Activated CD4-positive, alpha-beta T cell treated with anti-CD3 and anti-CD28 coated beads for 36 hours (primary cell): ENCODE measurements at places on chromosomes 16 and 17. TPM values are rescaled to one million over a fixed set of nuclear protein-coding genes. Genes with fewer than 3 reads are reported as not detected.

- DNase-seq: peak; percentile 53
Observed at GRCh38 chr17:34706029-34706428, 126.6 kb downstream of the TMEM132E start.

The SMIM5 gene
- 0.14 TPM for total RNA-seq

DNA sequence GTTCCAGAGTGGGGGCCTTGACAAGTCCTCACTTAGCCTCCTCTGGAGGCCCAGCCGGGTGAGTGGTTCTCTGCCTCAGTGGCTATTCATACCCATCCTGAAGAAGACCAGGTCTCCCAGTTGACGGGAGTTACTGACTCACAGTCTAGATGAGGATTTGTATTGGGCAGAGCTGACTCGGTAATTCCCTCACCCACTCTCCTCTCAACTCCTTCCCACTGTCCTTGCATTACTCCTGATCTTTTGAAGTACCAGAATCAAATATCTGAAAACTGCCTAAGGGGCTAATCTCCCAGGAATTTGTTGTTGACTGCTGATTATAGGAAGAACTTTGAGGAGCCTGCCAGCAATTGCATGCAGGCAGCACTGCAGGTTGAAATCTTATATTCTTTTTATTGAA lies 14.2 kb downstream of the SAP30BP start:
- DNase-seq: no peak

- peak; percentile 61 for DNase-seq
Observed at GRCh38 chr16:81928975-81929374, 82.3 kb downstream of the SDR42E1 start.

DNA sequence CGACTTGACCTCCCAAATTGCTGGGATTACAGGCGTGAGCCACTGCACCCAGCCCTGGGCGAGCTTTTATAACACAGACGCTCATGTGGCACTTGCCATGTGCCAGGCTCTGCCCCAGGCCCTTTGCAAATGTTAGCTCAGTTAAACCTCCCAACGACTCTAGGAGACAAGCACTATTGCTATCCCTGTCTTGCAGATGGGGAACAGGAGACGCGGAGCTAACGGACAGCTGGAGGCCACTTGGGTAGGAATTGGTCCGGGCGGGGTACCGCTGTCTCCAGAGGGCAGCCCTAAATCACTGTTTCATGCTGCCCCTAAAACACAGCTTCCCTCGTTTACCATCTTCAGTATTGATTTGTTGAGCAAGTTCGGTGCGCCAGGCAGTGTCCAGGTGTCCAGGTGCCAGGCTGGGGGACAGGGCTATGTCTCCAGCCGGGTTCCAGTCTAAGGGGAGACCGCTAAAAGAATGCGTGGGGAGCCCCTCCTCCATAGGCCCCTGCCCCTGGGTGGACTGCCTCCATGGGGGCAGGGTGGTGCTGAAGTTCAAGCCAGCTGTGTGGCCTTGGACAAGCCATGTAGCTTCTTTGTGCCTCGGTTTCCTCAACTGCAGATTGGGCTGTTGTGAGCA lies 23.7 kb downstream of the TMEM235 start:
- DNase-seq: no peak

The CD300E gene
- not detected for total RNA-seq

GRCh38 chr16:23771642-23772041 lies 16.8 kb downstream of the CHP2 start:
- DNase-seq: no peak

The ADAD2 gene
- 0.16 TPM for total RNA-seq

DNA sequence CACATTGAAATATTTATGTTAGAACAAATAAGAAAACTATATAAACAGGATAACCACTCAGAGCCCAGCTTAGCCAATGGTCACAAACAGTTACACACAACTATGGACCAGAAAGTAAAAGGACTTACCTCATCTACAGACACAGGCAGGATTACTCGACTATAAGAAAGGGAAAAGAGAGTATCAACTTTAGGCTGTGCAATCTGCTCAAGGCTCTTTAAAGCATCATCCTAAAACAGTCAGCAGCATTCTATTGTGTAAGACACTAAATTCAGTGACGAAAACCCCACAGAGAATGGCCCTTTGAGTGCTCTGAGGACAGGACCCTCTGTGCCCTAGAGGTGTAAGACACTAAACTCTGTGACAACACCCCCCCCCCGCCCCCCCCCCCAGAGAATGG lies 4.2 kb downstream of the PITPNA start:
- DNase-seq: no peak

- no peak for DNase-seq
Observed at GRCh38 chr16:23119570-23119969, 29.7 kb downstream of the USP31 start.

GRCh38 chr16:69329369-69330285 lies 761 bp downstream of the PDF start:
- DNase-seq: peak; percentile 10

The PSMC5 gene
- total RNA-seq: 98.2 TPM

DNA sequence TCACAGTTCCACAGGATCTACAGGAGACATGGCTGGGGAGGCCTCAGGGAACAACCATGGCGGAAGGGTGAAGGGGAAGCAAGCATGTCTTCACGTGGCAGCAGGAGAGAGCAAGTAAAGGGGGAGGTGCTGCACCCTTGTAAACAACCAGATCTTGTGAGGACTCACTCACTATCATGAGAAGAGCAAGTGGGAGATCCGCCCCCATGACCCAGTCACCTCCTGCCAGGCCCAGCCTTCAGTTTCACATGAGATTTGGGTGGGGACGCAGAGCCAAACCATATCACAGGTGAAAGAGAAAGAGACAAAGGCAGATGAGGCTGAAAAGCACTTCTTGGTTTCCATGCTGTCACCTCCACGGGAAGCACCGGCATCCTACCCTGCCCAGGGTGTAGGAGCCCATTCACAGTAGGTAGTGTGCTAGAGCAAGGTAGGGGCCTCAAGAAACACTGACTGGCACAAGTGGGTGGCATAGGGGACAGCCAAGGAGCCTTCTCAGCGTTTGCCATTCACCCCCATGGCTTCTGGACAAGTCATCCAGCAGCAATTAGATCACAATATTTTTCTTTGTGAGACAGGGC lies 6.6 kb downstream of the NARF start:
- peak; percentile 53 for DNase-seq

DNA sequence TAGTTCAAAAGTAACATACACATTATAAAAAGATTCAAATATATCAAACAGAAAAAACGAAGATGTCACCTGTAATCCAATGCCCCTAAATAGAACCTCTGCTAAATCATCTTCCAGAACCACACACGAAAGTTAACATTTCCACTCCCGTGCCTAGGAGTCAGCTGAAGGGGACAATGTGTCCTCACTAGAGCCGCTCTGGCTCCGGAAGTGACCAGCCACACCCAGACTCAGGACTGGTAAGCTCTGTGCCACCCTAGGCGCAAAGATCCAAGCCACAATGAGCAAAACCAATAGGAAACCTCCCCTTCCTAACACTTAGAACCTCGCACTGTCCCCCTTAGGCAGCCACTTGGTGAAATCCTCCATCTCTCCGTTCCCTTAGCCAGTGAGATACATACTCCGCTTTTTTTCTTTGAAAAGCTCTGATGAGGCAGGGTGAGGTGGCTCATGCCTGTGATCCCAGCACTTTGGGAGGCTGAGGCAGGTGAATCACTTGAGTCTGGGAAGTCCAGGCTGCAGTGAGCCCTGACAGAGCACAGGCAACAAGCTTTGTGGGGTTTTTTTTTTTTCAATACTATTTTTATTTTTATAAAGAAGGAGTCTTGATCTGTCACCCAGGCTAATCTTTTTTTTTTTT lies 11.8 kb downstream of the CTRB1 start:
- no peak for DNase-seq

DNA sequence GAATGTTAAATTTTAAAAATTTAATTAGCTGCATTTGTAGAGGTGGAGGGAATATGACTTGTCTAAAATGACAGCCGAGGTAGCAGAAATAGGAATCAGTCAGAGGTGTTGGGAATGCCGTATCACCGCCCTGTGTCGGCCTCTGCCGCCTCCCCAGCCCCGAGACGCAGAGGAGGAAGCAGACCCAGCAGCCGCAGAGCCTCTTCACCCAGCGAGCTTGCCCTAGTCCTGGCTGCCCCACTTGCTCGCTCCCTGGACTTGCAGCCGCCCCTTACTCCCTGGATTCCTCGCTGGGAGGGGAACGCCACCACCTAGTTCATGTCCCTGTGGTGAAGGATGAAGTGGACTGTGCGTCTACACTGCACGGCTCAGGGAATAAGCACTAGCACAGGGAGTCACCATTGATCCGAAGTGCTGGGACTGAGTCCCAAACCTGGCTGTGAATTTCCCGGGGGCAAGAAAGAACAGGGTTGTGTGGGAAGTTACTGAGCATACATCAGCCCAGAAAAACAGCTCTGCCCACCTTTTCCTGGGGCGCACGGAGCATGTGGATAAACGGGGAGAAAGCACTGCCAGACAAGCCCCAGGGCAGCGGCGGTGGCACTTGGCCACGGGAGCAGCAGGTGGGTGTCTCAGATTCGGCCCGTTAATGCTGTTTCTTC lies 76.8 kb downstream of the RPTOR start:
- DNase-seq: no peak

GRCh38 chr17:76138234-76138895 lies 2.7 kb downstream of the FOXJ1 start:
- DNase-seq: no peak

DNA sequence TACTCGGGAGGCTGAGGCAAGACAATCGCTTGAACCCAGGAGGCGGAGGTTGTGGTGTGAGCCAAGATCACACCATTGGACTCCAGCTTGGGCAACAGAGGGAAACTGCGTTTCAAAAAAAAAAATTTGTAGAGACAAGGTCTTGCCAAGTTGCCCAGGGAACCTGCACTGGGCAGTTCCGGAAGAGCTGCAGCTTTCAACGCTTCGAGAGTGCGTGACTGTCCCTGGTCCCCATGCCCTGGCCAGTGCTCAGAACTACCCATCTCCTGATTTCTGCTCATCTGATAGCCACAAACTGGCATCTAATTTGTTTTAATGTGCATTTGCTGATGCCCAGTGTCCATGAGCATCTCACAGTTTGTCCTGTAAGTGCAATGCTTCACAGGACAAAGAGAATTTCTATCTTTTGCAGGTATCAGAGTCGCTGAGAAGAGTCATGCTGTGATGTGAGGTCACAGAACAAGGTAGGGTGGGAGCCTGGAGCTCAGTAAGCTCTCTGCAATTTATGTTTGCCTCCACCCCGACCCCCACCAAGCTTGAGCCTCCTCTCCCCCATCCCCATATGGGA lies 3.9 kb downstream of the ACTG1 start:
- DNase-seq: peak; percentile 22

DNA sequence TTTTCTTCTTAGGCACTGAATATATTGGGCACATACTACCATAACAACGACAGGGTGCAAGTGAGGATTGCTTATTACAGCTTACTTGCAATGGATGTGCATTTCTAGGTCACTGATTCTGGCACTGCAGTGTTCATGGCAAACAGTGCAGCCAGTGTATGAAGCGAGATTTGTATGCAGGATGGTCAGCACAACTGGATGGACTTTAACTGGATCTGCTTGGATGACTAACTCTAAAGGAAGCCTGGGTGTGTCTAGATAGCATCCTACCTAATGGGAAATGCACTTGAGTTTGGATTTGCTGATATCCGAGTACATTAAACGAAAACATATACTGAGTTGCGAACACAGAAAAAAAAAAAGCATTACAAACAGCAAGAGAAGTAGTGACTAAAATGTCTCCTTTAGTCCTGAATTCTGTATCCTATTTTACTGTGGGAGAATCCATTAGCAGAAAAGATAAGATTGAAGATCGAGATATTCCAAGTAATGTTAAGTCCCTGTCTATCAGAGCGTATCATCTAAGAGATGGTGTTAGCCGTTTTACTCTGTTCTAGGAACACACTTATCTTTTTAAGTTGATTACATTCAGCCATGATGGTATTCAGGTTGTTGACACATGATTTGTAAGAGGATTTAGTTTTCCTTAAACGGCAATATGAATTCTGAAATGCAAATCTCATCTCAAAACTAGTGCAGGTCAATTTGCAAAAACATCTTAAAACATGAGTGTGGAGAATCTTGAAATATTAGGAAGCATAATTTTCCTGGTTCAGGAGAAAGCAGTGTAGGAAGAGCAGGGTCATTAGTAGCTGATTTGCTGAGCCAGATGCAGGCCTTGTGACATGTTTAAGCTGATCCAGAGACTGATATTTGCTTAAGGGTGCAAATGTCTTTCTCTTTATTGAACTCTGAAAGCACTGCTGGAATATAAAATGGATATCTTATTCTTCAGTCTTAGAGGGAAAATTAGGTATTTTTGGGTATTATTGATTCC lies 142.6 kb upstream of the CPHXL start:
- no peak for DNase-seq

The PMFBP1 gene
- 0.64 TPM for total RNA-seq

GRCh38 chr17:799261-799660 lies 17.1 kb downstream of the MRM3 start:
- DNase-seq: no peak

DNA sequence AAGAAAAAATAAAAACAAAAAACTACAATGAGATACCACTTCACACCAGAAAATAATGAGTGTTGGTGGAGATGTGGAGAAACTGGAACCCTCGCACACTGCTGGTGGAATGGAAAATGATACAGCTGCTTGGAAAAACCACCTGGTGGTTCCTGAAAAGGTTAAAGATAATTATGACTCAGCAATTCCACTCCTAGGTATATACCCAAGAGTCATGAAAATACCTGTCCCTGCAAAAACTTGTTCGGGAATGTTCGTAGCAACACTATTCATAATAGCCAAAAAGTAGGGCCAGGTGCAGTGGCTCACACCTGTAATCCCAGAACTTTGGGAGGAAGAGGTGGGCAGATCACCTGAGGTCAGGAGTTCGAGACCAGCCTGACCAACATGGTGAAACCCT lies 8.1 kb upstream of the ITGAE start:
- no peak for DNase-seq

DNA sequence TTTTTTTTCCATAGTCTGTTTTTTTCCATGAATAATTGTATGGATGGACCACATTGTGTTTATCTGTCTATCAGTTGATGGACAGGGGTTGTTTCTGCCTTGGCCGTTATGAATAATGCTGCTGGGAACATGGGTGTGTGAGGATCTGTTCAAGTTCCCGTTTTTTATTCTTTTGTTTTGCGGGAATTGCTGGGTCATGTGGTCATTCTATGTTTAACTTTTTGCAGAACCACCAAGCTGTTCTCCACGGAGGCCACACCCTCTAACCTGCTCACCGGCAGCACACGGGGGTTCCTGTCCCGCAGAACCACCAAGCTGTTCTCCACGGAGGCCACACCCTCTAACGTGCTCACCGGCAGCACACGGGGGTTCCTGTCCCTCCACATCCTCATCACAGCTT lies 5.9 kb upstream of the MSLN start:
- no peak for DNase-seq

- peak; percentile 58 for DNase-seq
Observed at GRCh38 chr16:12781777-12782176, 21.9 kb downstream of the CPPED1 start.

DNA sequence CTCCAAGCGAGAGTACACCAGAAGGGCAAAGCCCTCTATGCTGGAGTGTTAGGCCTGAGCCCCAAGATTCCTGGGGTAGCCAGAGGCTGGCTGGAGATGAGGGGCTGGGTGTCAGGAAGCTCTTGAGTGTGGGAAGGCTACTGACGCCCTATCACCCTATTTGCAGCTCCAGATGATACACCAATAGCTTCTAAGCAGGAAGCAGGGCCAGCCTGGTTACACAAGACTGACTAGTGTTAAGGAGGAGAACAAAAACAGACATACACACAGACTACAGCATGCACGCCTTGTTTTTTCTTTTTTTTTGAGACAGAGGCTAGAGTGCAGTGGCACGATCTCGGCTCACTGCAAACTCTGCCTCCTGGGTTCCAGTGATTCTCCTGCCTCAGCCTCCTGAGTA lies 15.9 kb downstream of the POLR3K start:
- no peak for DNase-seq
